ENCODE measurements at places on chromosomes 11 and 22.
A peak's percentile ranks its signal among the peaks of the same experiment; 100 is the strongest.

GRCh38 chr11:66907751-66908630 is 50.2 kb downstream of the PC start:
- no peak for DNase-seq

DNA sequence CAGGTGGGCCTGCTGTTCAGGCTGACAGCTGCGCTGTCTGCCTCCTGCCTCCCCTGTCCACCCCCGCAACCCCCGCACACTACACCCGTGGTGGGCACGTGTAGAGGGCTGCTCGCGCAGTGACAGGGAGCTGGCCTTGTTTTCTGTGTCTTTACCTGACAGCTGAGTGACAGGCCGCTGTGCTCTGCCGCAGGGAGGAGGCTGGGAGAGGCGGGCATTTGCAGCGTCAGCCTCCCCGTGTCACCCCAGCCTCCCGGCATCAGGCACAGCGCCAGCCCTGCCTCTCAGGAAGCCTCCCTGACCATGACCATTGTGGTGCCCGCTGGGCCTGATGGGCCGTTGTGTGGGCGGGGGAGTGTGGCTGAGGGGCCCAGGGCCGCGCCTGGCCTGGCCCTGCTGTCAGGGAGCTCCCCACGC is 32.0 kb upstream of the RELT start:
- no peak for DNase-seq

DNA sequence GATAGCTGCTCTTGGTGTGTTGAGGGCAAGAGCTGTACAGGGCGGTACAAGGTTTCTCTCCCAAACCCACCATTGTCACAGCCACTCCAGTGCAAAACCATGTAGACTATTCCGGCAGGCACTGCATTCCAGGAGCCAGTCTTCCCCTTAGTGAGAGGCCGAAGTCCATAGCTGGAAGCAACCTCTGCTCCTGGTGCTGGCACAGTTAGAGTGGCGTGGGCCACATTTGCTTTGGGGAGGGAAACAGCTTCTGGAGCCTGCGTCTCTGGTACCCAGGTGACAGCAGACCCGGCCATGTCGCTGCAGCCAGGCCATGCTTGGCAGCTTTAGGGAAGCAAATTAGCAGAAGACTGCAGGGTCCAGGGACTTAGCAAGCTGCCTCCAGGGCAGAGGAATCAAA is 788.0 kb downstream of the BRD1 start:
- no peak for DNase-seq

DNA sequence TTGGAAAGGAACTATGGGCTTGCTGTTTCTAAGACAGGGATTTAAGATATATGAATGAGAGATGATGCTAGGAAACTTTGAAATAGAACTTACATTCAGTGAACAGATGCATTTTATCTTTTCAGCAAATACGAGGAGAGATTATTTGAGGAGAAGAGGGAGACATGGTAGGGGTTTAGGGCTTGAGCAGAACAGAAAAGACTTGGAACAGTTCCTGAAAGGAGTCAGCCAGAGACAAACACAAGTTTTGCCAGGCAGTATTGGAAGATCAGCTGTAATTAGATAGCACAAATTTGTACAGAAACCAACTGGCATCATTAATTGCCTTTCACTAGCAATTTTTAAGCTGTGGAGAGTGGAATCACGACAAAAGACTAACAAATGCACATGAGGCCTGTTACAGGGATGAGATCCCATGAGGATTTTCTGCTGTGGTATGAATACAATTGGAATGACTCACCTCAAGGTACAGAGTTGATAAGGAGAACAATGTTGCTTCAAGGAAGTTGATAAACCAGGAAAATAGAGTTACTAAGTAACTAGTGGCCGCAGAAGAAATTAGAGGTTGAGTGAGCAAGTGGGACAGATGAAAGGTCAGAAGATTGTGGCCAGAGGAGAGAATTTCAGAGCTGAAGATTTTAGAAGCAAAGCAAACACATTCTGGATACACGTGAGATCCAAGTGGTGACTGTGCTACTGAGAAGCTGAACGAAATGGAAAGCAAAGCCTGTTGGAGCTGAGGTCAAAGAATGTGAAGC is 67.9 kb downstream of the CYB5R2 start:
- no peak for DNase-seq

GRCh38 chr22:30332551-30332950 is 5.8 kb upstream of the TBC1D10A start:
- no peak for DNase-seq

GRCh38 chr22:50261615-50262459 is at the start of gene MAPK12:
Gene MAPK12, minus strand, starts transcription at chr22:50261683. Its CDS starts 174 bp downstream, at chr22:50261509.
- DNase-seq, result no peak

DNA sequence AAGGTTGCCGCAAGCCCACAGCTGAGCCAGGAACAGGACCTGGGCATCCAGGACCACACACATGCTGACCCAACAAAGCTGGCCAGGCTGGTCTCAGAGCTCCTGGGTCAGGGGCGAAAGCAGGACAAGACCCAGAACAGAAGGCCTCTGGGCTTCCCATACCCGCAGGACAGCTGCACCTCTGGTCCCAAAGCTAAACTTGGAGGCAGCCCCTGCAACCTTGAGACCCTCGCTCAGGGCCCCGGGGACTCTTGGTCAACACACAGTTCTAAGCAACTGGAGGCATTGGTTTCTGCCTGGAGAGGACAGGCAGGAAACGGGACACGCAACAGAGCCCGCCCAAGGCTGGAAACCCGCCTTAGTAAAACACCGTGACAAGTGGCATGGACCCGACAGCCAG is 11.4 kb downstream of the WNT7B start:
- DNase-seq, result no peak

- no peak for DNase-seq
These were observed 42.5 kb downstream of the SNX19 start for GRCh38 chr11:130873761-130874160.

DNA sequence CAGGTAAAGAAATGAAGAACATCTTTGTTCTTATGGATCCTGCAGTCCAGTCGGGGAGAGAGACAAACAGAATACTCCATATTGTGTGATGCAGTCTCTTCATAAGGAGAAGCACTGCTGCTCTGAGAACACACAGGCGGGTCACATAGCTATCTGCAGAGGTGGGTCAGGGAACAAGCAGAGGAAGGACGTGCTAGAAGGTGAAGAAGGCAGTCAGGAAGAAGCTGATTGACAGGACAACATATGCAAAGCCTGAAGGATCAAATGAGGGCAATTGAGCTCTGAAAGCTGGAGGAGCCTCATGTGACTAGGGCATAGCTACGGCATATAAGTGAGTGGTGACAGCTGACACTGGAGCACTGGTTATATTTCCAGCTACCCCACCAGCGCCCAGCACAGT is 122.5 kb downstream of the OPCML start:
- DNase-seq, result no peak

GRCh38 chr11:70913715-70914231 is 338.6 kb downstream of the SHANK2 start:
- DNase-seq, result no peak

DNA sequence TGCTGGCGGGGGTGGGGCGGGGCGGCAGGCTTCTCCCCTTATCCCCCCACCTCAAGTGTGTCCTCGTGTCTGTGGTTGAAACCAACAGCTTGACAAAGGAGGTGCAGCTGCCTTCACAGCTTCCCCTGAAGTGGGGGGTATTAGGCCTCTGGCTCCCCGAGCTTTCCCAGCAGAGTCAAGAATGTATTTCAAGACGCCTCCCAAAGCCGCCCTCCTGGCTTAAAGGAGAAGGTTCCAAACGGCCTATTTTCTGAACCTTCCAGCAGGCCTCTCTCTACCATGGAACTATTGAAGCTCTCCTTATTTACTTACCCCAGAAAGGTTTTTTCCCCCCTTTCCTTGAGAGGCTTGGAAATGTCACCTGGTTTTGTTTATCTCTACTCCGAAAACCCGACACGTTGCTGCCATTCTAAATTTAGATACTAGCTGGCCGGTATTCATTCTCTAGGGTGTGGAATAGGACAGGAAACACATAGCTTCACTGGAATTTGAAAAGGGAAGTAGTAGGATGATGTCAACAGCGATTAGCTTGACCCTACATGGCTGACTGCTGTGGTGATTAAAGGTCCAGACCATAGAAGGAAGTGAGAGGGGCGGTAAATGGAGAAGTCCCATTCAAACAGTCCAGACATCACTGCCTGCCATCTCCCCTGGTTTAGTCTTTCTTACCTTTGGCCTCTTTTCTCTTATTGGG is 671 bp upstream of the PICALM start:
- no peak for DNase-seq

DNA sequence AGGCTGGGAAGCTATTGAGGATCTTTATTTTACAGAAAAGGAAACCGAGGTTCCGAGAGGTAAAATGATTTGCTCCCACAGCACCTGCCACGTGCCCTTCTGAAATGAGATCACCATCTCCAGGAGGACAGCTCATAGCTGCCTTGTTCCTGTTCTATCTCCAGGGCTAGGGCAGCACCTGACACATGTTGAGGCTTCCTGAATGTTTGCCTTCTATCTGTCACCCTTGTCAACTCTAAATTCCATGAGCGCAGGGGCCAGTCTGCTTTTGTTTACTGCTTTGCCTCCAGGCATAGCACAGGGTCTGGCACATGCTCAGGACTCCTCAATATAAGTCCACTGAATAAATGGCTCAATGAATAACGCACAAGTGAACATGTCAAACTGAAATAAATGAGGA is 24.1 kb downstream of the ASCC2 start:
- no peak for DNase-seq

DNA sequence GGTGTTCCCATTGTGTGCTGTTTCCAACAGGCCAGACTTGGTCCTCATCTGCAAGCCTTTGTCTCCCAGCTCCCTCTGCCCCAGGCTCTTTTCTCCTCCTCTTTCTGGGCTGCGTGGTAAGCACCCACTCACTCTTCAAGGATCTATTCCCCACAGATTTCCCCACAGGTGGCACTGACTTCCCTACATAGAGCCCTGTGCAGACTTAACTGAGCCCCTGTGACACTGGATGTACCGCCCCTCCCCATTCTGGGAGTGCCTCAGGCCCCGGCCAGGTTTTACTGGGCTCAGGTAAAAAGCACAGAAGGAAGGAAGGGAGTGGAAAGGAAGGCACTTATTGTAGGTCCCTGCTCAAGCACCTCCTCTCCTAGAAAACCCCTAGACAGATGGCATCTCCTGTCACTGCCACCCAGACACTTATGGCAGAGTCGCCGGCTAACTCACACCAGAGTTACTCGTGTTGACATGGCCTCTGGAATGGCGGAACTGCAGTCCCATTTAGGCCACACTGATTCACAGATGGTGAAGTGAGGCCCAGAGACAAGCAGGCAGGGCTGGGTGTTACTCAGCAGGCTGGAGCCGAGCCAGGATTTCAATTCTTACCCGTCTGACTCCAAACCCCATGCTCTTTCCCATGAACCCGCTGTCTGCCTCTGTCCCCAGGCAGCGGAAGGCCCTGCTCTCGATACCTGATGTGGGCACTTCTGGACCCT is 47.2 kb downstream of the LRRC32 start:
- no peak for DNase-seq

DNA sequence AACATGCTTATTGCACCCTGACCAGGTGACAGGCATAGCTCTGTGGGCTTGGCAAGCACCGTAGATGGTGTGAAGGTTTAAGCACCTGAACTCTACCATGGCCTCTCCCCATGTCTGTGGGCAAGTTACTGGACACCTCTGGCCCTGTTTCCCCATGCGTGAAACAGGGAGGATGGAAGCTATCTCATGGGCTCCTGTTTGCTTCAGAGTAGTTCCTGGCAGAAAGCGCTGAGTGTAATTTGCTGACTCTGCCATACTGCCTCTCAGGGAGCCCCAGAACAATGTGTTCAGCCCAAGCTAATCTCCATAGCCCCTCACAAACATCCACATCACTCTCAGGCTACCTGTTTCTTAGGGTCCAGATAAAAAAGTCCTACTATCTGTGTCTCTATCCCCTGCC is 2.4 kb downstream of the CBX6 start:
- DNase-seq, result no peak

GRCh38 chr11:35951680-35952079 is 7.8 kb downstream of the LDLRAD3 start:
- DNase-seq, result no peak

GRCh38 chr11:85724748-85725465 is 38.9 kb upstream of the CCDC89 start:
- no peak for DNase-seq

GRCh38 chr11:4699697-4700435 is 2.2 kb upstream of the OR51E2 start:
- no peak for DNase-seq

GRCh38 chr22:24938741-24939341 is 7.7 kb downstream of the LHFPL7 start:
- peak; percentile 7 for DNase-seq

DNA sequence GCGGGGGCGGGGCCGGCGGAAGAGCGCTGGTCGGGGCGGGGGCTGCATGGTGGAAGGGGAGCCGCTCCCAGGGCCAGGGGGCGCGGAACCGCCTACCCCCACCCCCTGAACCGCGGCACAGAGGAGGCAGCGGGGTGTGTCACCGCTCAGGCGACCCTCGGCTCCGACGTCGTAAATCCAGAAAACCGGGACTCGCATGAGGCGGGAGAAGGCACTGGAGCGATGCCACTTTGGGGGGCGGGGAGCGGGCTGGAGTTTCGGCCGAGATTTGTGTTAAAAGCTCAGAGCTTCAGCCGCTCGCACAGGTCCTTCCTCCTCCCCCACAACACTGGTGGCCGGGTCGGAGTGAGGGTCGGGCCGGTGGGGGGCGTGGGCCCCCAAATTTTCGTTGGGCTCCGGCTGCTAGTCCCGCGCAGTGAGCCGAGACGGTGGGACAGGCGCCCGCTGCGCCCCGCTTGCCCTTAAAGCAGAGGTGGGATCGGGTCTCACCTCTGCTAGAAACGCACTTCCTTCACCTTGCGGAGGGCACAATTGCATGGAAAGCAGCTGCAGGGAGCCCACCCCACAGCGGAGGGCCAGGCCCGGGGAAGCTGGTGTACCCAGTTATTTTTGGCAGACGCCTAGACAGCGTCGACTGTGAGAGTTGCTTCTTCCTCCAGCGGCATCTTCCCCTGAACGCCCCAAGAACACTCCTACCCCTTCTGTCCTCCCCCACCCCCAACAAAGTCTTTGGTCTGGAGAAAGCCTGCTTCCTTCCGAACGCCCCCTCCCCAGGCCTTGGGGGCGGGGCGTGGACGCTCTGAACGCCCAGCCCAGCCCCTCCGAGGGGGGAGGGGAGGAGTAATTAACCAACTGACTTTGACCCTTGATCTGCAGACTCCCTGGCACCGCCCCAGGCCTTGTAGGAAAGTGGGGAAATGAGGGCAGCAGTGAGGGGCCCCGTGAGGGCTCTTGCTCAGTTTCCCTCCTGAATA is 1.1 kb downstream of the OVOL1 start:
- no peak for DNase-seq

- DNase-seq, result no peak
These were observed 14.1 kb downstream of the FRMD8 start for GRCh38 chr11:65400307-65401072.

GRCh38 chr22:44363013-44363979 is 50.5 kb upstream of the SHISAL1 start:
- no peak for DNase-seq

DNA sequence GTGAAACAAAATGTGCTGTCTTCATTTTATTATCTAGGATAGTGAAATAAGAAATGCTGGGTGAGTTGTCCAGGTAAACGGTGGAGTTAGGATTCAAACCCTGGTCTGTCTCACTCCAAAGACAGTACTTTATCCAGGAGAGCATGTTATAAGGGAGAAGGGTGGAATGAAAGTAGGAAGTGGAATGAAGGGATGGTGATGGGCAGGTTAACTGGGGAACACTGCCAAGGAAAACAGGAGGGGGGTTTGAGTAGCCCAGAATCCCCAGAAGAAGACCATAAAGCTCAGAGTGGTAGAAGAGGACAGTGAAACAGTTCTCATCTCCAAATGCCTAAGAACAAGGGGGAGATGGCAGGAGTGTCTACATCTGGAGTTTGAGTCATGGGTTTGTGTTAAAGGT is 169.0 kb downstream of the BARX2 start:
- DNase-seq, result no peak
